ENCODE measurements at places on chromosomes 11 and 22.
A peak's percentile ranks its signal among the peaks of the same experiment; 100 is the strongest.

- no peaks in the 10 kb centered on the region for H3K4me1 ChIP-seq
- H3K27me3 ChIP-seq: no peaks in the 10 kb centered on the region
- DNase-seq: no peak
- no peak overlapping the region for H3K27ac ChIP-seq
- no peaks in the 10 kb centered on the region for H3K36me3 ChIP-seq
- H3K4me3 ChIP-seq: no peak overlapping the region
Observed at GRCh38 chr11:56842814-56843794, 94.6 kb upstream of the OR9G4 start.

DNA sequence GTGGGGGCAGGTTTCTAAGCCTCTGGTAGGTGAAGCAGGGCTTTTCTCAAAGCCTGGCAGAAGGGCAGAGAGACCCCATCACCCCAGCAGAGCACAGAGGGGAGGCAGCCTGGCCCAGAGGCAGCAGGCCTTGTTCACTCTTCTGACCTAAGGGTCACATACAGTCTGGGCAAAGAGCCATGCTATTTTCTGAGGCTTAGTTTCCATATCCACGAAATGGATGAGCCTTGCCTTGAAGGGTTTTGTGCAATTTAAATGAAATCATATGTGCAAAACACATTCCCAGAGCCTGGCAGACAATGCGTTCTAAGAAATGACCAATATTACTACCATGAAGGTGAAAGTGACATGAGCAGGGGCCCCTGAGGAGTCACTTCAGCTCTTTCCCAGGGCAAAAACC lies 44.5 kb downstream of the HIRA start:
- DNase-seq: no peak
- H3K4me1 ChIP-seq: no peaks in the 10 kb centered on the region
- H3K27me3 ChIP-seq: no peaks in the 10 kb centered on the region
- H3K27ac ChIP-seq: no peak overlapping the region
- H3K4me3 ChIP-seq: no peak overlapping the region

GRCh38 chr11:41666951-41667653 lies 207.7 kb upstream of the LRRC4C start:
- DNase-seq: no peak
- H3K27me3 ChIP-seq: no peaks in the 10 kb centered on the region
- H3K4me1 ChIP-seq: no peaks in the 10 kb centered on the region
- H3K4me3 ChIP-seq: no peak overlapping the region
- no peaks in the 10 kb centered on the region for H3K36me3 ChIP-seq
- H3K27ac ChIP-seq: no peak overlapping the region

- no peaks in the 10 kb centered on the region for H3K27me3 ChIP-seq
- no peak overlapping the region for H3K4me3 ChIP-seq
- no peak overlapping the region for H3K27ac ChIP-seq
- DNase-seq: no peak
- H3K36me3 ChIP-seq: no peaks in the 10 kb centered on the region
- H3K4me1 ChIP-seq: peaks cover 24% of the 10 kb centered on the region
Observed at GRCh38 chr11:123519055-123519796, 89.2 kb downstream of the GRAMD1B start.

GRCh38 chr22:37344735-37345449 lies 62.6 kb downstream of the CYTH4 start:
- no peak overlapping the region for H3K27ac ChIP-seq
- peaks cover 8% of the 10 kb centered on the region for H3K27me3 ChIP-seq
- H3K36me3 ChIP-seq: no peaks in the 10 kb centered on the region
- peaks cover 12% of the 10 kb centered on the region for H3K4me1 ChIP-seq

GRCh38 chr11:35917676-35918075 lies 26.2 kb upstream of the LDLRAD3 start:
- peaks cover 39% of the 10 kb centered on the region for H3K4me1 ChIP-seq
- H3K36me3 ChIP-seq: no peaks in the 10 kb centered on the region
- no peak overlapping the region for H3K4me3 ChIP-seq

GRCh38 chr11:14768526-14769188 lies 123.4 kb downstream of the CYP2R1 start:
- H3K27me3 ChIP-seq: no peaks in the 10 kb centered on the region
- DNase-seq: no peak
- no peaks in the 10 kb centered on the region for H3K4me1 ChIP-seq
- H3K4me3 ChIP-seq: no peak overlapping the region
- no peaks in the 10 kb centered on the region for H3K36me3 ChIP-seq
- H3K27ac ChIP-seq: no peak overlapping the region

GRCh38 chr11:41522391-41522790 lies 62.9 kb upstream of the LRRC4C start:
- DNase-seq: no peak
- no peak overlapping the region for H3K27ac ChIP-seq
- H3K27me3 ChIP-seq: no peaks in the 10 kb centered on the region
- no peak overlapping the region for H3K4me3 ChIP-seq
- H3K36me3 ChIP-seq: no peaks in the 10 kb centered on the region
- no peaks in the 10 kb centered on the region for H3K4me1 ChIP-seq

DNA sequence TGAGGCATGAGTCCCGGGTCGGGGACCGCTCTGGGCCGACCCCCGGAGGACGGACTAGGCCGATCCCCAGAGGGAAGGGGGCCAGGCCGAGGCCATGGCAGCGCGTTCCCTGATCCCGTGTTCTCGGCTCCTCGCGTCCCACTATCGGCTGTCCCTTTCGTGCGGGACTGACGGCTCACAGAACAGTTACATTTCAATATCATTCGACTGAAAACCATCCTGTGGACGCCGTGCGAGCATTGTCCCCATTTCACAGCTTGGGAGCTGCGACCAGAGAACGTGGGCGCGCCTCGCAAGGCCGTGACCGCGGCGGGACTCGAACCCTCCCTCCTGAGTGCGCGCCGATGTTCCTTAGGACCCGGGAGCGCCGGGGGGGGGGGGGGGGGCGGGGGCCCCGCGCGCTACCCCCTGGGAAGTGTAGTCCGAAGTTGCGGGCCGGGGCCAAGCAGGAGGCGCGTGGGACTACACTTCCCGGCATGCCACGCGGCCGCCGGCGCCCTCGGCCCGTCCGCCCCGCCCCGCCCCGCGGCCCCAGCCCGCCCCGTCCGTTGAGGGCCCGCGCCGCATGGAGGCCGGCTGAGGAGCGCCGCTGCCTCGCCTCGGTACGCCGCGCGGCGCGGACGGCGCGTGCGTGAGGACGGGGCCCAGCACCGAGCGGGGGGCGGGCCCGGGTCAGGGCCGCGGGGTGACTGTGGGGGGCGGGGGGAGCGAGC lies at the start of gene TRABD:
Gene TRABD (plus strand): TSS at position 539 of the 713 bp plus-strand sequence. CDS start 7,148 bp downstream, outside the sequence.
- H3K36me3 ChIP-seq: no peaks in the 10 kb centered on the region
- peaks cover 16% of the 10 kb centered on the region for H3K27me3 ChIP-seq
- H3K4me1 ChIP-seq: peaks cover 14% of the 10 kb centered on the region
- H3K27ac ChIP-seq: no peak within 1 kb of the TSS
- peak within 1 kb of the TSS; percentile 67 for H3K4me3 ChIP-seq
- peak; percentile 96 for DNase-seq

GRCh38 chr22:26712158-26712557 lies 54.8 kb downstream of the MIAT start:
- H3K4me1 ChIP-seq: peaks cover 15% of the 10 kb centered on the region
- H3K27me3 ChIP-seq: no peaks in the 10 kb centered on the region
- no peaks in the 10 kb centered on the region for H3K36me3 ChIP-seq
- no peak overlapping the region for H3K27ac ChIP-seq
- no peak for DNase-seq

- no peak overlapping the region for H3K27ac ChIP-seq
- no peaks in the 10 kb centered on the region for H3K36me3 ChIP-seq
- no peaks in the 10 kb centered on the region for H3K27me3 ChIP-seq
- no peak overlapping the region for H3K4me3 ChIP-seq
- DNase-seq: peak; percentile 75
Observed at GRCh38 chr11:30917859-30918478, 331.8 kb upstream of the MPPED2 start.

DNA sequence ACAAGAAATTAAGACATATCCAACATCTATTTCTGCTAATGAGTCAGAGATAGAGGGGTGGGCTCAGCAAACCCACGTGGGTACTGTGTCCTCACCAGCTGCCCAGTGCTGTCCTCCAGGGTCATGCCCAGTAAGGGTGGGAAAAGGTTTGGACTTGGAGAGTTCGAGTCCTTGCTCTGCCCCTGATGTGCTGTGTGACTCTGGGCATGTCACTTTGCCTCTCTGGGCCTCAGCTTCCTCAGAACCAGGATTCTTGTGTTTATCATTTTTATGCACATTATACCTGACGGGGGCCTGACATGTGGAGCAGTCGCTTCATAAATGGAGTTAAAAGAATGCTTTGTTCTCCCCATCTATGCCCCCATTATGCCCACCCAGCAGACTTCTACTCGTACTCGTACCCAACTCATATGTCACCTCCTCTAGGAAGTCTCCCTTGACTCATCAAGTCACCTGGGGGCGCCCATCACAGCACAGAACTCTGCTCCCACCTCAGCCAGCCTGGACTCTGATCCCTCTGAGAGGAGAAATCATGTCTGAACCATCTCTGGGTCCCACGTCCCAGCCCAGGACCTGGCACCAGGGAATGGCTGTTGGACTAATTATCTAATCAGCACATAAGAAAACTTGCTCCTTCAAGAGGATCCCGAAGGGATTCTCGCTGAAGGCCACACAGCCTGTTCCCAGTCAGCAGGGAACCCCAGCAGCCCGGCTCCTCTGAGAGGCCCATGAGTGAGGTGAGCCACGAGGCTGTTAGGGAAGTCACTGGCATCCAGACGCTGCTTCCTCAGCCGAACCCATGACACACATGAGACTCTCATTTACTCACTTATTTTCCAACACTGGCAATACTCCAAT lies 38.7 kb upstream of the TSKU start:
- no peaks in the 10 kb centered on the region for H3K27me3 ChIP-seq
- H3K36me3 ChIP-seq: no peaks in the 10 kb centered on the region
- DNase-seq: no peak
- H3K27ac ChIP-seq: no peak overlapping the region

GRCh38 chr11:128693416-128693712 lies 508 bp upstream of the FLI1 start:
- H3K36me3 ChIP-seq: no peaks in the 10 kb centered on the region
- peak overlapping the region; percentile 53 for H3K4me3 ChIP-seq
- H3K27me3 ChIP-seq: peaks cover 100% of the 10 kb centered on the region
- H3K4me1 ChIP-seq: peaks cover 40% of the 10 kb centered on the region
- DNase-seq: no peak

- peaks cover 6% of the 10 kb centered on the region for H3K4me1 ChIP-seq
- H3K36me3 ChIP-seq: peaks cover 5% of the 10 kb centered on the region
- H3K4me3 ChIP-seq: no peak overlapping the region
- H3K27me3 ChIP-seq: no peaks in the 10 kb centered on the region
Observed at GRCh38 chr11:121740902-121741301, 288.1 kb upstream of the SORL1-AS1 start.

DNA sequence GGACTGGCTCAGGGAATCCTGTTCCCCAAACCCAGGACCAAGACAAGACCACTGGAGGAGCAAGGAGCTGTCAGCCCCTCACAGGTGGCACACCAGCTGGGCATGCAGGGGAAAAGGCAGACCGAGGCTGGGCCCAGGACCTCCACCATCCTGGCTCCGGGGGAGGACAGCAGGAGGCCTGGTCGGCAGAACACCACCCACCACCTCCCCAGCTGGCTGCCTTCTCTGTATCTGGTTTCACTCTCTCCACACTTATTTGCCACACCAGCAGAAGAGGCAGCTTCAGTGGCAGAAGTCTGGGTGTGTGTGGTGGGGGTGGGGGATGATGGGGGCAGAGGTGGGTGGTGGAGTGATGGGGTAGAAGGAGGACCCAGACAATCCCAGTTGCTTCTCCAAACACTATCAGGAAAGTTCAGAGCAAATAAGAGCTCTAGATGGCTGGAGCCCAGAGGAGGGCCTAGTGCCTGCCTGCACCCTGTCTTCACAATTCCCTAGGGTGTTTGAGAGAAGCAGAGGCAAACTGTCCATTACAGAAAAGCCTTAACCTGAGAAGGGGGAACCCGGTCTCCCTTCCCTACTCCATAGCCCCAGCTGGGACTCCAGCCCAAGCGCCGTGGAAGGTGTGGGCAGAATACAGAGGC lies 51.9 kb upstream of the CDON start:
- H3K4me1 ChIP-seq: peaks cover 13% of the 10 kb centered on the region
- H3K36me3 ChIP-seq: no peaks in the 10 kb centered on the region
- no peak overlapping the region for H3K27ac ChIP-seq
- DNase-seq: no peak
- no peaks in the 10 kb centered on the region for H3K27me3 ChIP-seq

- no peak for DNase-seq
- H3K27me3 ChIP-seq: no peaks in the 10 kb centered on the region
- no peak within 1 kb of the TSS for H3K27ac ChIP-seq
- no peaks in the 10 kb centered on the region for H3K36me3 ChIP-seq
- H3K4me3 ChIP-seq: no peak within 1 kb of the TSS
Observed at GRCh38 chr11:56140151-56140661, at the start of gene OR8J3. OR8J3 (minus strand) TSS chr11:56140201; CDS start chr11:56137718, 2,483 bp downstream.

DNA sequence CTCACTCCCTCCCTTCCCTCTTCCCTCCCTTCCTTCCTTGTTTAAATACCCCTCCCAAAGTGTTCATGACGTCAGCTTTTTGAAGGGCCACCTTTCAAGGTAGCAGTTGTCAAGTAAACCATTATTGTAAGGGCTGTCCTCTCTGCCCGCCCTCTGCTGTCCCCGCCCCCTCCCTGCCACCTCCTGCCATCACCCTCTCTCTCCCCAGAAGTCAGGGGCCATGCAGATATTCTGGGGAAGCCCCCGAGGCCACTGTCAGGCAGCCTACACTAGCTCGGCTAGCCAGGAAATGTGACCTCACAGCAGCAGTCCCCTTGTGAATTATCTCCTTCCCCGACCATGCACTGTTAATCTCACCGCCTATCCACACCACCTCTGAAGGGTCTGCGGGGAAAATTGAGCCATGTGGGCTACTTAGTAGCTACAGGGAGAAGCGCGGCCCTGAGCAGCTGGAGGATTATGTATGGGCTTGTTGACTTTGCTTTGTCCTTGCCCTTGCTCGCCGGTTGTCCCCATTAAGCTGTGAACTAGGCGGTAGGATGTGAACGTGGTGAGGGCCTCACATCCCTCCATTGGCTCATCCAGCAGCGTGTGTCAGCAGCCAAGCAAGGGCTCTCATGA lies 42.1 kb upstream of the ATXN10 start:
- no peak overlapping the region for H3K4me3 ChIP-seq
- peaks cover 10% of the 10 kb centered on the region for H3K27me3 ChIP-seq
- H3K4me1 ChIP-seq: peaks cover 10% of the 10 kb centered on the region
- H3K36me3 ChIP-seq: no peaks in the 10 kb centered on the region
- no peak for DNase-seq

- no peaks in the 10 kb centered on the region for H3K36me3 ChIP-seq
- peaks cover 4% of the 10 kb centered on the region for H3K4me1 ChIP-seq
- no peak for DNase-seq
- no peaks in the 10 kb centered on the region for H3K27me3 ChIP-seq
- no peak overlapping the region for H3K4me3 ChIP-seq
Observed at GRCh38 chr11:70468256-70469195, 70.2 kb downstream of the CTTN start.

- H3K27ac ChIP-seq: no peak overlapping the region
- H3K4me1 ChIP-seq: no peaks in the 10 kb centered on the region
- H3K4me3 ChIP-seq: no peak overlapping the region
- H3K27me3 ChIP-seq: no peaks in the 10 kb centered on the region
Observed at GRCh38 chr11:65438257-65439151, 15.9 kb downstream of the NEAT1 start.

DNA sequence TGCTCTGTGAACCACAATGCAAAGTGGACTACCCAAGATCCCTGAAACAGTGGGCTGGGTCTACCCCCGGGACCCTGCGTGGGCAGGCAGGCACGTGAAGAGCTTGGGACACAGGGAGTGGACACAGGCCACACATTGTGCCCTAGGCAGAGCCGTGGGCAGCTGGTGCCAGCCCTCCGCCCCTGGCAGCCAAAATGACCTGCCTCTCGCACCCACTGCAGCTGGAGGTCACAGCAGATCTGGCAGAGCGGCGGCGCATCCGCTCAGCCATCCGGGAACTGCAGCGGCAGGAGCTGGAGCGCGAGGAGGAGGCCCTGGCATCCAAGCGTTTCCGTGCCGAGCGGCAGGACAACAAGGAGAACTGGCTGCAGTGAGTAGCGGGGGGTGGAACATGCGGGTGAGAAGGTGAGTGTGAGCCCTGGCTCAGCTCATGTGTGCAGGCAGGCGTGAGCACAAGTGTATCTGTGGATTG lies 6.7 kb downstream of the SMTN start:
- no peaks in the 10 kb centered on the region for H3K36me3 ChIP-seq
- no peak for DNase-seq
- peaks cover 4% of the 10 kb centered on the region for H3K4me1 ChIP-seq
- H3K4me3 ChIP-seq: no peak overlapping the region
- no peaks in the 10 kb centered on the region for H3K27me3 ChIP-seq

Measured in neural progenitor cell (in vitro differentiated cells).